Type B pancreatic cell (in vitro differentiated cells): ENCODE measurements at places on chromosomes 5 and 9.

- peaks cover 6% of the 10 kb centered on the region for H3K4me1 ChIP-seq
- no peak overlapping the region for H3K27ac ChIP-seq
- DNase-seq: no peak
- peaks cover 7% of the 10 kb centered on the region for H3K36me3 ChIP-seq
- no peaks in the 10 kb centered on the region for H3K27me3 ChIP-seq
Measured at GRCh38 chr5:146645342-146645741, 129.4 kb upstream of the GPR151 start.

DNA sequence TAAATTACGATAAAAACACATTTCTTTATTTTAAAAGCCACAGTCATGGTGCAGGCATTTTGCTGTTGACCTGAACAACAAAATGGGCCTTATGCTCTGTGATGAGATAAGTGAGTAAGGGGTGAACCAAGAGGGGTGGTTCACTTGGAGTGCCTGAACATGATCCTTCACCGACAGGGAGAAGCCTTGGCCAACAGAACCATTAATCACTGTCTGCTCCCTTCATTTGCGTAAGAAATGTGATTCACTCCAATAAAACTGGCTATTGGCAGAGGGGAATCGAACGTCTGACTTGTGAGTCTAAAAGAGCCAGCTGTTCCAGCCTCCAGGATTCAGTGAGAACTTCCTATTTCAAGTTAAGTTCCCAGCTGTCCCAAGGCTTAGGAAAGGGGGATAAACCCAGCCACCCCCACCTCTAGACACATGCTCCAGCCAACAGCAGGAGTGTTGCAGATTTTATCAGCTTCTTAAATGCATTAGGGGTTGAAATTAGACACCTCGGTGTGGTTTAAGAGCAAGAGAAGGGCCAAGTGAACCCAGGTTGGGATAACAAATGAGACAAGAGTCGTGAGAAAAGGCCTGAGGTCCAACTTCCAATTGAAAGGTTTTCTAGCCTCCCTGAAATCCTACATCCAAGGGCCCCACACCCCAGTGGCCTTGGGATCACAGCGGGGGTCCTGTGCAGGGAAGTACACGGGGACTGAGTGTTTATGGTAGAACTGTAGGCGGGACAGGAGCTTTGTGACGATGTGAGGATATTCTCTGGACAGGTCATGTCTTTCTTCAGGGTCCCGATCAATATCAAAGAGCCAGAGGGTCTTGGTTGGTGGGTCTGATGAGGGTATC is 131.4 kb upstream of the LHFPL2 start:
- no peak overlapping the region for H3K4me3 ChIP-seq
- H3K4me1 ChIP-seq: peaks cover 27% of the 10 kb centered on the region
- H3K27ac ChIP-seq: no peak overlapping the region
- peaks cover 11% of the 10 kb centered on the region for H3K36me3 ChIP-seq

GRCh38 chr5:139652788-139653241 is 4.7 kb downstream of the CXXC5 start:
- no peak for DNase-seq
- no peaks in the 10 kb centered on the region for H3K36me3 ChIP-seq
- peak overlapping the region; percentile 74 for H3K27ac ChIP-seq
- H3K27me3 ChIP-seq: no peaks in the 10 kb centered on the region

GRCh38 chr9:20725675-20726074 is 41.6 kb downstream of the FOCAD start:
- H3K4me3 ChIP-seq: no peak overlapping the region
- peaks cover 23% of the 10 kb centered on the region for H3K36me3 ChIP-seq
- no peaks in the 10 kb centered on the region for H3K27me3 ChIP-seq
- no peak for DNase-seq
- peaks cover 16% of the 10 kb centered on the region for H3K4me1 ChIP-seq

- no peak for DNase-seq
- H3K27ac ChIP-seq: no peak overlapping the region
- peaks cover 30% of the 10 kb centered on the region for H3K27me3 ChIP-seq
- H3K4me1 ChIP-seq: no peaks in the 10 kb centered on the region
Measured at GRCh38 chr5:16160706-16161105, 18.9 kb downstream of the MARCHF11 start.

DNA sequence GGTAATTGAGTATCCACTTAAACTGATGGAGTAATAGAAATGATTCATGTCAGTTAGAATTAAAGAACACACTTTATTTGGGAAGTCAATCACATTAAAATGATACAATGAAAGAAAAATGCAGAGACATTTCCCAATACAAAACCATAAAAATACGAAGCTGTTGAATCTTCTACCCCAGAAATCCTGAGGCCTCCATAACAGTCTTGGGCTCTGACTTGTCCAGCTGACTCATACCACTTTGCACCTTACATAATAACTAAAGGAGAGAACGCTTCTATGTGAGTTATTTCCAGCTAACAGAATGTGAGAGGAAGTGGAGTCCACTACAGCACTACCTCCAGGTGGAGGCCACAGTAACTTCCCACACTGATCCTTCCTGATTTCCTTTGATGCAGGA is 305.0 kb downstream of the MRPS30 start:
- H3K4me1 ChIP-seq: no peaks in the 10 kb centered on the region
- DNase-seq: no peak
- no peak overlapping the region for H3K4me3 ChIP-seq
- no peaks in the 10 kb centered on the region for H3K36me3 ChIP-seq

DNA sequence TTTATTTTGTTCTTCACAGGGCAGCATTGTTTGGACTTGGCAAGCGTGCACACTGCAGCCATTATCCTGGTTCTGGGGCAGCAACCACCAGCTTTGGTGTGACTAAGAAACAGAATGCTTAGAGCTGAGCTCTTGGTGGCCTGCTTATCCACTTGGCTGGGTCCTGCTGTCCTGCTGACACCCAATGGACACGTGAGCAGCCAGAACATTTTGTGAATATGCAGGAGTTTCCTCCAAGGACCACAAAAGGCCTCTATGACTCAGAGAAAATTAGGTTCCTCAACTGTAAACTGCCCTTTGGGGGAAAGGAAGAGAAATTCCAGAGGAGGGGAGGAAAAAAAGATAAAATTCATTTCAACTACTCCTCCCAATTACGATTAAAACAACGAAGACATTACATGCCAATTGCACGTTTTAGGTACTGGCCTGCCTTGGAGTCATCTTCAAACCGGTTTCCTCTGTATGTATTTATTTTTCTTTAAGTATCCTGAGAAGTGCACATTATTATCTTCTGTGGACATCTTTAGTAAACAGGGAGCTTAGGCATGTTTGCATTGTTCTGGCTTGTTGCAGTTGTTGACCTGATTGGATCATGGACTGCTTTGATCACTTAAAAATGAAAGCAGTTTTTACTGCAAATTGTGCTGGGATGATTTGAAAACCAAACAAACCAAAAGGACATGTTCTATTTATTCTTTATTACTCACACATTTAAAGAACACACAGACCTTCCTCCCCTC is 82.3 kb upstream of the TLE4 start:
- H3K27me3 ChIP-seq: peaks cover 8% of the 10 kb centered on the region
- no peaks in the 10 kb centered on the region for H3K36me3 ChIP-seq
- no peak overlapping the region for H3K4me3 ChIP-seq

- H3K4me1 ChIP-seq: peaks cover 8% of the 10 kb centered on the region
- no peak overlapping the region for H3K4me3 ChIP-seq
- DNase-seq: no peak
- peaks cover 50% of the 10 kb centered on the region for H3K27me3 ChIP-seq
- H3K36me3 ChIP-seq: no peaks in the 10 kb centered on the region
Measured at GRCh38 chr5:35988529-35988928, 2.7 kb downstream of the UGT3A1 start.

DNA sequence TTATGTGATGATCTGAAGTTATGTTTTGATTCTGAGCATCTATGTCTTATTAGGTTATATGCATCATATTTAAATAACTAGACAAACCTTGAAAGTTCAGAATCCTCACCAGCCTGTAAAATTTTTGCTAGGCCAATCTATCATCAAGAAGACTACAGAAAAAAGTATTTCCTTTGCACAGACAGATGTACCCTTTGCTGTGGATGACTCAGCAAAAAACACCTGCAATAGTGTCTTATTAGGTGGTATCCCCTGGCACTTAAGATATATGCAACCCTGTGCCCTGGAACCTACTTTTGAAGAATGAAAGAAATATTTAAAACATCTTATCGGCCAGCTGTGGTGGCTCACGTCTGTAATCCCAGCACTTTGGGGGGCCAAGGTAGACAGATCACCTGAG is 130.6 kb downstream of the SLF1 start:
- DNase-seq: no peak
